NCI-H187 (cell line): ENCODE measurements at places on chromosomes 4 and X.

- no peak for DNase-seq
Measured at GRCh38 chr4:169404960-169405359, 134.2 kb upstream of the SH3RF1 start.

- DNase-seq = no peak
Measured at GRCh38 chr4:182906786-182907185, 10.4 kb downstream of the DCTD start.

GRCh38 chr4:40132816-40133215 lies 64.0 kb upstream of the RHOH start:
- no peak for DNase-seq

- no peak for DNase-seq
Measured at GRCh38 chrX:107849747-107850421, 24.2 kb downstream of the MID2 start.

- no peak for DNase-seq
Measured at GRCh38 chr4:121114756-121115155, 42.4 kb upstream of the NDNF start.
